Islet precursor cell (in vitro differentiated cells): ENCODE measurements at places on chromosomes 6 and 20.

DNA sequence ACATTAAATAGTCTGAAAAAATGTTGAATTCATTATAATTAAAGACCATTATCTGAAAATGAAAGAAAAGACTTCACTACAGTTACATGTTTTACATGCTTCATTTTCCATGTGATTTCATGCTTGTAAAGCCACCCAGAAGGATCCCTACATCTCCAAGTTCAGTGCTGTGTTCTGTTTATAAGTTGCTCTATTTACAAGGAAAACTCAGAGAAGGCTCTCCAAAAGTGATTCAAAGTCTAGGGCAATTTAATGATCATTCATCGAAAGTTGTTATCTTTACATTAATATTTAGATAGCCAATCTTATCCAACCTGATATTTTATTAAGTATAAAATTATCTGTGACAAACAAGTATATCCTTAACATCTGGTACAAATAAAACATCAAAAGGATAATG lies 494.9 kb upstream of the RNF217 start:
- no peak for DNase-seq

GRCh38 chr6:170160031-170160627 lies 130.7 kb downstream of the DLL1 start:
- no peak for DNase-seq

- no peak for DNase-seq
These were observed 13.3 kb upstream of the ENPP5 start for GRCh38 chr6:46184114-46184513.

GRCh38 chr6:134840086-134840867 lies 109.6 kb downstream of the ALDH8A1 start:
- no peak for DNase-seq

DNA sequence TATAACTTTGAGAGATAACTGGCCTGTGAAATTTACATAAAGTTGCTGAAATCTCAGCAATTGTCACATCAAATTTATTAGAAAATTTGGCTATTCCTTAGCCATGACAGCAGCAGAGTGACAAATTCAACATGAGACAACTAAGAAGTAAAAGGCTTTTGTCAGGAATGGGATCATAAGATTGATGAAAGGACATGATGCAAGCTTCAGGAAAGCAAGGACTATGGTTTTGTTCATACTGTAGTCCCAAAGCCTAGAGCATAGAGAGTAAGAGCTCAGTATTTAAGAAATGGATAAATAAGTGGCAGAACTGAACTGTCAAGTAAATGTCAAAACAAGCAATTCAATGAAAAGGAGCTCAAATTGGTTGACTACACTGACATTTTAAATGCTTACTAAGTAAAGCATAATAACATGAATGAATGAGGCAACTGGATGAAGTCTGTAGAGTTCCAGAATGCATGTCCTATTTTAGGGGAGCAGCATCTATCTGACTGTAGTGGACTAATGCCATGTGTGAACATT lies 12.6 kb downstream of the PGM3 start:
- no peak for DNase-seq

GRCh38 chr20:39632176-39632575 lies 670.0 kb downstream of the DHX35 start:
- DNase-seq: no peak
